ENCODE measurements at places on chromosomes 16 and 17. TPM values are rescaled to one million over a fixed set of nuclear protein-coding genes. Genes with fewer than 3 reads are reported as not detected.

DNA sequence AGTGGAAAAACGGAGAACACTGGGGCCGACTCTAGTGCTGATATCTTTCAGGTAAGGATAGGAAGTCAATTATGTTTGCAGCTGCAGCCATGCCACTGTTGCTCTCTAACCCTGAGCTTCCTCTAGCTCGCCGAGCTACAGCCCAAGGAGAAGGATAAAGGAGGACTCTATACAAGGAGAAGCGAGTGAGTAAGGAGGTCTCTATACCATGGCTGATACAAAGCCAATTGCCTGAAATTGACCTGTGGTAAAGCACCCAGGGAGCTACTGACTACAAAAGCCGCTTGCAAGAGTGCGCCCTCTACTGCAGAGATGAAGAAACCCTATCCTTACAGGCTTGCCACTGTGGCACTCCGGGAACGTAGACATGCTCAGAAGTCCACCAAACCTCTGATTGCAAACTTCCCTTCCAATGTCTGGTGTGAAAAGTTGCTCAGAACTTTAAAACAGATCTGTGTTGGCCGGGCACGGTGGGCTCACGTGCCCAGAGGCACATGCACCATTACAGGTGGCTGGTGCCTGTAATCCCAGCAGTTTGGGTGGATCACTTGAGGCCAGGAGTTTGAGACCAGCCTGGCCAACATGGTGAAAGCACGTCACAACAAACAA lies 10.8 kb upstream of the SLC46A1 start:
- peak; percentile 68 for DNase-seq

DNA sequence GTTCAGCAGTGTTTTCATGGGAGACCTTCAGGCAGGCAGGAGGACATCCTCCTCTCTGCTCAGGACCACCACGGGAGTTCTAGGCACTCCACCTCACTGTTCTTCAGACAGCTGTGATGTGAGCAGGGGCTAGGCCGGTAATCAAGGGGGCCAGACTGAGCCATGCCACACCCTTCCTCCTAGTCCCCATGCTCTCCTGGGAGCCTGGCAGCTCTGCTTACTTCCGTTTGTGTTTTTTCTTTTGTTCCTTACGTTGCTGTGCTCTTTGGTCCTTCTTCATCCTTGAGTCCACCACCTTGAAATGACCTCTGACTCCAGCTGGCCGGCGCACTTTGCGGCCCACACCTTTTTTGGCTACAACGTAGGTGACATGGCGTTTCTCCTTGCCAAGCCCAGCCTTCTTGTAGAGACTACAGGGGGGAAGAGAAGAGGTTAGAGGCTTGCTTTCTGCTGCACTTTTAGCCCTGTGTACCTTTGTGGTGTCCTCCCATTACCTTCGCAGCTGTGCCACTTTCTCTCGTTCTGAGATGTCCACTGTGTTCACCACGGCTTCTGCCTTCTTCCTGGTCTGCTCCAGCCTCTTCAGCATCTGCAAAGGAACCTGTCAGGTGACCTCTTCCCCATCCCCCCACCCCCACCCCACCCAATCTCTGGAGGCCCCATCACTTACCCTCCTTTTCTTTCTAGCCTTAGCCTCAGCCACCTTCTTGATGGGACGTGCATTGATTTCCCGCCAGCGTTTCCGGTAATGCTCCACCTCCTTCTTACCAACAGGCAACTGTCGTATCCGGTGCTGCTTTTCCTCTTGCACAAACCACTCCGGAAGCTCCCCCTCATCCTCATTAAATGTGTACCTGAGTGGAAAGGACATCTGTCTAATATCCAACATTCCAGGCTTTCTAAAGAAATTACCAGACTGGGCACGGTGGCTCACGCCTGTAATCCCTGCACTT lies 7.4 kb upstream of the PSMC5 start:
- no peak for DNase-seq

DNA sequence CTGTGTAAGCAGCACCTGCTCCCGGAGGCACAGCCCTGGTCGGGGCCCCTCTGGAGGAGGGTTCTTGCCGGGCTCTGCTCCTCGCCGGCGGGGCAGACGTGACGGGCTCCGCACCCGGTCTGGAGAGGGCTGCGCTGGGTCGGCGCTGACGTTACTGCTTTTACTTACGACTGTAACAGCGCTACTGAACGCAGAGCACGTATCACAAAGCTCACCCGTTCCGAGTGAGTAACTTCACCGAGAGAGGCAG lies 1.3 kb upstream of the RAB40C start:
- no peak for DNase-seq

GRCh38 chr17:36118477-36119353 lies 15.1 kb downstream of the CCL4 start:
- DNase-seq: no peak

GRCh38 chr16:65749506-65749905 lies 617.0 kb upstream of the CDH5 start:
- no peak for DNase-seq

DNA sequence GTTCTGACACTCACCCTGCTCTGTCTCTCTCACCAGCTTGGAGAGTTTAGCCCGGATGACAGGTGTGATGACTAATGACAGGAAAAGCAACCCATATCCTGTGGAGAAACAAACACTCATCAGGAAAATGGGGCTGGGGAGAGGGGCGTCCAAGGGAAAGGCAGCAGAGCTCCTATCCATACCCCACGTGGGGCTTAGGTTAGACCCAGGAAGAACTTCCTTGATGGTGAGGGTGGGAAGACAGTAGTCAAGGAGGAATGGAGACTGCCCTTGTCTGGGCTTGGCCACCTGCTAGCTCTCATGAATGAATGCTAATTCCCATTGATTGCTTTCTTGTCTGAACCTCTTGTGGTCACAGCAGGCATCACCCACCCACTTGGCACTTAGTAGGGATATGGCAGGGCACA lies 3.8 kb downstream of the SLC46A1 start:
- peak; percentile 37 for DNase-seq

DNA sequence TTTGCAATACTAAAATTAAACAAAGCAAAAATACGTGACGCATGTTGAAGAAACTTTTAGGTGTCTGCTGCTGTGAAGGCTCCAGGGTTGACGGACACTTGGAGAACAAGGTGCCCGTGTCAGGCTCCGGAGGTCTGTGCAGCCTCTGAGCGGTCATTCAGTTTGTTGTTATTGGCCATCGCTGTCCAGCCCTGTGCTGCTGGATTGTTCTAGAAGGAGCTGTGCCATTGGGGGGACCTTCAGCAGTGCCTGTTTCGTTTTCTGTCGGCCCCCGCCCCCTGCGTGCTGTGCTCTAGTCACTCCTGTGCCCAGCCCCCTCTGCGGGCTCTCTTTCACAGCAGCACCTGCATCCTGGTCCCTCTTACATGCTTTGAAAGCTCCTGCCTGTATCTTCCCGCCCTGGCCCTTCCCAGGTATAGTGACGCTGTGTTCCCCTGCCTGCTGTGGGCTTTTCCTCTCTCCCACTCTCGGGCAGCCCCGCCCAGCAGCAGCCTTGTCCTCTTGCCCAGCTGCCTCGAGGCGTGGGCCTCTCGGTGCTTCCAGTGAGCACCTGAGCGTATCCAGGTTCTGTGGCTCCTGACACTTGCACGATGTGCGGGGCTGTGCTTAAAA lies 50.7 kb downstream of the RNF213 start:
- DNase-seq: no peak

DNA sequence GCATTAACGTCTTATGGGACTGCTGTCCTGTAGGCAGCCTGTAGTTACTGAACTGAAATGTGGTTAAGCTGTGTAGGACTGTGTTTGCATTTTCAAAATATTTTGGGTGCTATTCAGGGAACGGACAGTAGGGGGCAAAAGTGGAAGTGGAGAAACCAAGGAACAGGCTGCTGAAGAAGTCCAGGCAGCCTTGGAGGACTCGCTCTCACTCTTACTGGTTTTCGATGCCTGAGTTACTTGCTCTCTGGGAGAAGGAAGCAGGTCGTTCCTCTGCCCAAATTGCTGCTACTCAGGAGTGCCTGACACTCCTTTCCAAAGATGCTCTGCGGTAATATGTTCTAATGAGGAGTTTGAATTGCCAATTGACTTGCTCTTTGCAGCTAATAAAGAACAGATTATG lies 64.5 kb upstream of the RBFOX1 start:
- DNase-seq: no peak

- DNase-seq: no peak
Measured at GRCh38 chr16:88991813-88992350, 14.9 kb upstream of the CBFA2T3 start.

- DNase-seq: no peak
Measured at GRCh38 chr17:65902831-65903522, 289.0 kb downstream of the CEP112 start.

DNA sequence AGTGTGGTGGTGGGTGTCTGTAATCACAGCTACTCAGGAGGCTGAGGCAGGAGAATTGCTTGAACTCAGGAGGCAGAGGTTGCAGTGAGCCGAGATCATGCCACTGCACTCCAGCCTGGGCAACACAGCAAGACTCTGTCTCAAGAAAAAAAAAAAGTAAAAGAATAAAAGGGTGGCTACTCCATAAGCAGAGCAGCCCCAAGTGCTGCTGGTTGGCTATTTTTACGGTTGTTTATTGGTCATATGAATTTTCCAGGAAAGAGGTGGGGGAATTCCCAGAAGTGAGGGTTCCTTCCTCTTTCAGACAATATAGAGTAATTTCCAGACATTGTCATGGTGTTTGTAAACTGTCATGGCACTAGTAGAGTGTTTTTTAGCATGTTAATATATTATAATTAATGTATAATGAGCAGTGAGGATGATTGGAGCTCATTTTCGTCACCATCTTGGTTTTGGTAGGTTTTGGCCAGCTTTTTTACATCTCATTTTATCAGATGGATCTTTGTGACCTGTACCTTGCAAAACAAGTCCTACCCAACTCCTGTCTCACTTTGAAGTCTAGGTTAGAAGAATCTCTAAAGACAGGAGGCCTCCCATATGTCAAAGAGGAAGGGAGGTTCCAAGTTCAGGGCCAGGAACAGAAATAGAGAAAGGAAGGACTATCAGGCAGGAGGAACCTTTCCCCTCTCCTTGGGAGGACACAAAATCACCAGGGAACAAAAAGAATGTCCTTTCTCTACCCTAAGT lies 39.1 kb downstream of the HOXB1 start:
- DNase-seq: no peak

- DNase-seq: no peak
Measured at GRCh38 chr16:9465161-9465560, 373.7 kb downstream of the HAPSTR1 start.

DNA sequence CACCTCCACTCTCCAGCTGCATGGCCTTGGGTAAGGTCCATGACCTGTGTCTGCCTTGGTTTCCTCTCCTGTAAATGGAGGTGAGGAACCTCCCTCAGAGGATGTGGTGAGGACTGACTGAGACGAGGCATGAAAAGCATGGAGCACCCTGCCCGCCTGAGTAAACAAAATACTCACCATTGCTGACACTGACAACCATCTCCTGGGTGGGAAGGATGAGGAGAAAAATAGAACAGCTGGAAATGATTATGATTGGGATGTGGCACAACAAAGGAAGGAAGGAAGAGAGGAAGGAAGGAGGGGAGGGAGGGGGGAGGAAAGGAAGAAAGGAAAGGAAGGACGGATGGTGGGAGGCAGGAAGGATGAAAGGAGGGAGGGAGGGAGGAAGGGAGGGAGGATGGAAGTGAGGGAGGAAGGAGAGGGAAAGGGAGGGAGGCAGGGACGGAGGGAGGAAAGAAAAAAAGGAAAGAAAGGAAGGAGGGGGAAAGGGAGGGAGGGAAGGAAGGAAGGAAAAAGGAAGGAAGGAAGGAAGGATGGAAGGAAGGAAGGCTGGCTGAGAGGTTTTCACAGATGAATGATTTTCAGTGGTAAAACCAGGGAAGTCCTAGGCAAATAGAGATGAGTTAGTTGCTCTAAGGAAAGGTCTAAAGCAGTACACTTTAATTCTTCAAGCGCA lies 276.5 kb upstream of the XYLT1 start:
- no peak for DNase-seq

GRCh38 chr17:15466131-15466530 lies 1.3 kb downstream of the CDRT4 start:
- DNase-seq: no peak

DNA sequence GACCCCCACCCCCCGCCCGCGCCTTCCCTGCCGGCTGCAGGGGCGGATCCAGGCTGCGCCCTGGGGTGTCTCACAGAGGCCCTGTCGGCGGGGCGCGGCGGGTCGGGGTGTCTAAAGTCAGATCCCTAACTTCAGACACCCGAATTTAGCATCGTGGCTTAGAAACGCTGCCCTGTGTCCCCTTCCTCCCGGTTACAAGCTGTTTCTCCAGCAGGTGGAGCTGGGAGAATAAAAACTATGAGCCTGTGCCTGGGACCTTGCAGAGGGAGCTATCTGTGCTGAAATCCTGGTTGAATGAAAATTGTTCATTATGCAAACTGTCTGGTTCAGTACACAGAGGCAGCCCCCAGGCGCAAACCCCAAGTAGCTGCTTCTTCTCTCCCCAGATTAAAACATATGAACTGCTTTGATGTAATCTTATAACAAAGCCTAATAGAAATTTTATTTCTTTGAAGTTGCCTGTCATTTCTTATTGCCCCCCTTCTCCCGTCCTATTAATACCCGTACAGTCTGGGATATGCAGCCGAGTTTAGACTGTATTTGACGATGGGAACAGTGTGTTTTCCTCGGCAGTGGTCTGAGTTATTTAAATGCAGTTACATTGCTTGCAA lies 79.0 kb downstream of the RPA1 start:
- DNase-seq: no peak

DNA sequence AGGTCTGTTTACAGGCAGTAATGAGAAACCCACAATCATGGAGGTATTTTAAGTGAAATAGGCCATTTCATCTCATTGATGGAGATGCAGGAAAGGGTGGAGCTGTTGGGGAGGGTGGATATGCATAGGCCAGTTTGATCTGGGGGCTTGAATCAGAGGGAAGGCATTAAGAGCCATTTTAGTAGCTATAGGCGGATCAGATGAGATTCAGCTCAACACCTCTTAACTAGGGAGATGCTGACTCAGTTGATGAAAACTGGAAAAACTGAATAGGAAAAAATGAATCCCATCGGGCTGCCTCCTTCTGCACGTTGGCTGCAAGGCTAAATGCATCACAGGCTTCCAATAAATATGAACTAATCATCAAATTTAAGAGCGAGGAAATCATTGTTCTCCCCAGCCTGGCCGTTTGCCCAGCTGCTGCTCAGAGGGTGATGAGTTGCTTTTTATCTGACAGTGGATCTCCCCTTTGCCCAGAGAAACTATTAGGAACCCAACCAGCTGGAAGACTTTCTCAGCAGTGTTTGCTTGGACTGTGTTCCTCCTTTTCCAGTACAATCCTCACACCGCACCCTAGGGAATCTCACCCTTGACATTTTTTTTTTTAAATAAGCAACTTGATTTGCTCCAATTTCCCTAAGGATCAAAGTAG lies 149.6 kb downstream of the SOX9 start:
- DNase-seq: no peak

DNA sequence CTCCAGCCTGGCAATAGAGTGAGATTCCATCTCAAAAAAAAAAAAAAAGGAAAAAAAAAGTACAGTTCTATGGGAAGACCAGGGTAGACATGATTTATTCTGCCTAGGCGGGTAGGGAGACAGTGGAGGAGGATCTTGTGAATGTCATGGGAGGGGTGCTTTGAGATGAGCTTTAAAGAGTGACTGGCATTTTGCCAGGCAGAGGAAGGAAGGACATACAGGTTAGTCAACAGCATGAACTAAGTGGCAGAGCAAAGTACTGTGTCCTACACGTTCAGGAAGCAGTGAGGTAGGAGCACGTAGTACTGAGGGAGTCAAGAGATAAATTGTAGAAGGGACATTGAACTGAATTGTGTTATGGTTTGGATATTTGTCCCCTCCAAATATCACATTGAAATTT lies 451.5 kb downstream of the TOX3 start:
- no peak for DNase-seq

The CALCOCO2 gene
- total RNA-seq: 118 TPM

The PVALEF gene
- not detected for total RNA-seq

The ZMYND15 gene
- 2.3 TPM for total RNA-seq

The IL32 gene
- total RNA-seq: 1,235 TPM

The KRT25 gene
- total RNA-seq: not detected

The TSPOAP1 gene
- total RNA-seq: 54.0 TPM

The CTRB2 gene
- total RNA-seq: not detected

The MYH1 gene
- total RNA-seq: not detected
